ENCODE measurements at places on chromosomes 1 and 21.

- no peak for DNase-seq
Measured at GRCh38 chr1:38561725-38562124, 297.8 kb downstream of the RRAGC start.

GRCh38 chr1:224127925-224128819 lies 14.3 kb downstream of the FBXO28 start:
- DNase-seq: no peak

- no peak for DNase-seq
Measured at GRCh38 chr21:37389456-37389855, 22.9 kb downstream of the DYRK1A start.

DNA sequence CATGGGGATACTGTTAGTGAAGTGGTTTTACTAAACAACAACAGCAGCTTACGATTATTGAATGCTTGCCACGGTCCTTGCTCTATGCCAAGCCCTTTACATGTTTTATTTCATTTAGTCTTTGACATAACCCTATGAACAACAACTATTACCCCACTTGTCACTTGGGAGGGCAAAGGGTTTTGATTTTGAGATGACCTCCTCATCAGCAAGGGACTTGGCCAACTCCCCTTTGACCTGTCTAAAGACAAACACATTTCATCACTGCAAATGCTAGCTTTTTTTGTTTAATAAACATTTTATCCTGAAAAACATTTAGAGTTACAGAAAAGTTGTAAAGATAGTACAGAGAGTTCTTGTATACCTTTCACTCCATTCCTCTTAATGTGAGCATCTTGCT lies 152.5 kb upstream of the WNT4 start:
- no peak for DNase-seq

- DNase-seq: no peak
Measured at GRCh38 chr1:90675161-90675847, 41.8 kb downstream of the BARHL2 start.
